Activated T-cell treated with anti-CD3 and anti-CD28 coated beads for 48 hours (primary cell): ENCODE measurements at places on chromosomes 1 and 21.

DNA sequence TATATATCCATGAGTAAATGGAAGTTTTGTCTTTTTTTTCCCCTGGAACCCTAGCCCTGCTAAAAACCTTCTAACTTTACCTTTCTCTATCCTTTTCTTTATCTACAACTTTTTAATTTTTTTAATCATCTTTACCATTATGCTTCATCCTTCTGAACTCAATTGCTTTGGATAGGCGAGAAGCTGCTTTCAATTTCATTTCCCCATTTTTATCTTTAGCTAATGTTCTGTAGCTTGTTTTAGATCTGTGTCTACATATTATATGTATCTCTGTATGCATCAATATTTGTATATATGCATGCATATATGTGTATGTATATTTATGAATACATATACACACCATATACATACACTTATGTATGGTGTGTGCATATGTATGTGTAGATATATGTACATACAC, 57.4 kb downstream of the PTPRC start:
- DNase-seq, result no peak

DNA sequence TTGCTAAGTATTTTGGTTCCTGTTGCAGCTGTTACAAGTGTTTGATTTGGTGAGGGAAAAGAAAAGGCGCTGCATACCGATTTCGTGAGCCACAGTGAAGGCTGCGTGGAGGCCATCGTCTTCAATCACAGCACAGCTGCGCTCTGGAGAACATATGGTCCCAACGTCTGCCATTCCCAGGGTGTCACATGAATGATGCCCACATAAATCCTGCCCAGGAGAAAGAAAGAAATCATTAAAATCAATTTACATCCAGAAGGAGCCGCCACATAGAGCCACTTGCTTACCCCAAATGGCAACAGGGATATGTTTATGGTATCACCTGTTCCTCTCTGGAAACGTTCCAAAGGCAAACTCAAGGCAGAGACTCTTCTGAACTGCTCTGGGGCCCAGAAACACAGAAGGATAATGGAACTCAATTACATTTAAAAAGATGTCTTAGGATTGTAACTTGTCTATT, 12.2 kb downstream of the ADAMTS5 start:
- no peak for DNase-seq

DNA sequence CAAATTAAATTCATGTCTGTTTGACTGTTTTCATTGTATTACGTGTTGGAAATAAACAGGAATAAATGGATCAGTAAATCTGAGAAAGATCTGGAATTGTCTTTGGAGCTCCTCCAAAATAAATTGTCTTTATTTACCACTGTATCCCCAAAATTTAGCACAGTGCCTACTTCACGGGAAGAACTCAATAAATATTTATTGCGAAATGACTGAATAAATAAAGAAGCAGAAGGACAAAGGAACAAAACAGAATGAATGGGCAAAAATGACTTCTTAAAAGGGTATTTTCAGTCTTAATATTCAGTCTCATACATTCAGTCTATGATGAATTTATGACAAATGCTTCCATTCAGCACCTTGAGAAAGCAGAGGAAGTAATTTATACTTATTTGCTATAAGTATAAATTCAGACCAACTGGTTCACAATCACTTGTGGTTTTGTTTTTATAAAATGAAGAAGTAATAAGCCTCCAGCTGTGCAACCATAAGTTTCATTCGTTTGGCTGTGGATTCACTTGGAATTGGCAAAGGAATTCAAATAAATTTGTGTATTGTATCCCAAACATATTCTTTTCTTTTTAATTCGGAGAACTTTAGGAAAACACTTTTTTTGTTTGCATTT, 19.2 kb upstream of the PRKAA2 start:
- no peak for DNase-seq

DNA sequence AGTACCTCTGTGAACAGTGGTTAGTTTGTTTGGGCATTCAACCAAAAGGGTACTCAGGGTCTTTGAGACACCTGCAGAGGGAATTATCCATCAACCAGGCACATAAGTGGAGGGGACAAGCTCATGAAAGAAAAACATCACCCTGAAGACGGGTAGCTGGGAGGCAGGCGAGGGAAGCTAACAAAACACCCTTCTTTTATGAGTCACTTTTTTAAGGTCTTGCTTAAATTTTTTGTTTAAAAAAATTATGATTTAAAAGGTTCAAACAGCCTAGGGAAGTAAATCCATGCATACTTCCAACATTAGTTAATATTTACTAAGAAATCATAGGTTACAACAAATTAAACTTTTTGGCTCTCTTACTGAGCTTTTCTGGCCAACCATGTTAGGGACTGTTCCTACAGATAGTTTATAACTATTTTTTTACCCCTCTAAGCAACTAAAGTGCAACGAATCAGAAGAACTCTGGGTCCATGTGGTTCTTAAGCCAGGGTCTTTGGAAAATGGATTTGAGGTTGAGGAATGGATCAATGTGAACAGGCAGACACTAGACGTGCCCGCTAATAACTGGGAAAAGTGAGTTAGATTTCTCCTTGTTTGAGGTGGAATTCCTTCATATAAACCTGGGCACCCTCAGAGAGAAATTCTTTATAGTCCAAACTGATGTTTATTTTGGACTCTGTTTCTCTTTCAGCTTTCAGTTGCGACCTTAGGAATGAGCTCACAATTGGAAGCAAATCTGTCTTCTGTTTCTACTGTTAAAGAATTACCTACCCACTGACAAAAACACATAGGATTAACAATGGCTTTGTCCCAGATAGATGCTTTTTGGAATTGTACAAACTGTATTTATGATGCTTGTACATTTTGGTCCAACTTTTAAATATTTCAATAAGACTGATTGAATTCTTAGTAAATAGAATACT, 123.0 kb downstream of the LYPLAL1 start:
- DNase-seq, result no peak

- DNase-seq, result no peak
Observed at GRCh38 chr1:217135569-217135915, 412.3 kb upstream of the ESRRG start.

GRCh38 chr1:172069534-172069933, 228.2 kb downstream of the DNM3 start:
- DNase-seq, result no peak
